Naive thymus-derived CD4-positive, alpha-beta T cell (primary cell): ENCODE measurements at places on chromosomes 16 and 17.
A peak's percentile ranks its signal among the peaks of the same experiment; 100 is the strongest.

- DNase-seq = peak; percentile 33
Measured at GRCh38 chr16:17448640-17449638, 21.8 kb downstream of the XYLT1 start.

DNA sequence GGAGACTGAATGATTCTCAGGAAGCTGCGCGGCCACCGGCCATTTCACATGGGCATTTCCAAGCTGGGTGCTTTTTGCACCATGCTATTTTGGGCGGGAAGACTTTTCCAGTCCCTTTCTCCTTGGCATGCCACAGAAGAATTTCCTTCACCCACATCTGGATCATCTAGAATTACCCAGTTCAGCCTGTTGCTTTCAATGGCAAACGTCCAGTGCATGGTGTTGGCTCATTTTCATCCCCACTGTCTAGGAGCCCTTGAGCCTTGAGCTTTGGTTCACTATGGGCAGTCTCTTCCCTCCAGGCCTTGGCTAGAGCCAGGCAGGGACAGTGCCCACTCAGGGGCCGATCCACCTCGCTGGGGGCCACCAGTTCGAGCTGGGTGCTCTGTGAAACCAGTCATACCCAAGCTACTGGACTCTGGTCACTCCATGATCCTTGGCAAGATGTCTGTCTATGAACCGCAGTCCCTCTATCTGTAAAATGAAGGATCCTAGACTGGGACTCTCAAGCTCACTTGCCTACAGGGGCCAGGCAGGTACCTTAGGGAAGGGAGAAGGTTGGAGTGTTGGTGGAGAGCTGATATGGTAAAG is 71.1 kb downstream of the CYLD start:
- no peak for DNase-seq

- DNase-seq = no peak
Measured at GRCh38 chr17:69547230-69547629, 132.7 kb downstream of the MAP2K6 start.

DNA sequence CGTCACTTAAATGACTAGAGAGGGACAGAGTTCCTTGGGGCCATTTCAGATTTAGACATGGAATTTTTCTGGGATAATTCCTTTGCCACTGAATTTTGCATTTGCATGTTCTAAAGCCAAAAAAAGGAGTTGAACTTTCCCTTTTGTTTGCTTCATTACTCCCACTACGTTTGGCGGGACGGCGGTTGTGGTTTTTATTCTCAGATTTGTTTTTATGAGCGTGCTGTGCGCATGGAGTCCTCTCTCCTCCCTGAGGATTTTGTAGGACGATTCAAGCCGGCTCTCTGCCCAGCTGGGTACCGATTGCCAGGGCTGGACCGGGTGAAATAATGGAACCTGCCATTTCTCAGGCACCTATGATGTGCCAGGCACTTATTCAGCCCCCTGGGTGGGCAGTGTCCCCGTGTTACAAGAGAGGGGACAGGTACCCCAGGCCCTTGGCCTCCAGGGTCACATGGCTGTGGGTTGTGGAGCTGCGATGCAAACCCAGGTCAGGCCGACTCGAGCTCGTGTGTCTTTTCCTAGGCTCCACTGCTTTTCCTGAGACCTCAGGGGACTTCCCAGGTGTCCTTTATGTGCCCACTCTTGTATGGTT is 18.8 kb downstream of the CMIP start:
- no peak for DNase-seq

- no peak for DNase-seq
Measured at GRCh38 chr17:60248618-60249289, 99.0 kb downstream of the CA4 start.

GRCh38 chr16:66712512-66712911 is 16.0 kb upstream of the CMTM4 start:
- no peak for DNase-seq

GRCh38 chr16:15907863-15908478 is 19.6 kb upstream of the CEP20 start:
- no peak for DNase-seq

DNA sequence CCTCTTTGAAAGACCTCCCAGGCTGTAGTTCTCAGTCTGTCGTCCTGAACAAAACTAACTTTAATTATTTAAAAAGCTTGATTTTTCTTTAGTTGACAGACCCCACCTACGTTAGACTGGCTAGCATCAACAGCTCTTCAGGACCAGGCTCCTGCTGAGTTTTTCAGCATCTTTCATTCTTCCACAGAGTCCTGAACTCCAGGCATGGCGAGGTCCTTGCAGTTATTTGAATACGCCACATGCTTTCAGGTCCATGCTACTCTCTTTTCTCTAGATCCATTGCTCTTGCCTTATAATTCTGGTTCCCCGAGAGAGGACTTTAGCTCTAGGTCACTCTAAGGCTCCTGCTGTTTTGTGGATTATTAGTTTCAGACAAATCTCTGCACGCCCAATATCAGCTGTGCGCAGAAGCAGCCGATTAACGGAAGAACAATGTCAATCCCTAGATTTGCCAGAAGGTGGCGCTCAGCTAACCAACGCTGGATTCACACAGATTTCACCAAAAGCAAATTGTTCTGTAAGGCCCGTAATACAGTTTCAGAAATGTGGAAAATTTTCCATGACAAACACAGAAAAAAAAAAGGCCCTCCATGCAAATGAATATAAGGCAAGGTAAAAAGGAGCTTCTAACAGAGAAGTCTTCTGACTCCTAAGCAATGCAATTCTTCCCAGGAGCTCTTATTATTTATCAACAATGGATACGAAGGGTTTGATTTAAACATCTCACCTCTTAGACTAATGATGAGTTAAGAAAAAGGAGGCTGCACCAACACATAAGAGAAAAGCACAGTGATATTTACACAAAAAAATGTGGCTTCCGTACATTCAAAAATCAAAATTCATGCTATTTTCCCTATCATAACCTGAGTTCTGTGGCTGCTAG is 33.5 kb upstream of the BCO1 start:
- no peak for DNase-seq

DNA sequence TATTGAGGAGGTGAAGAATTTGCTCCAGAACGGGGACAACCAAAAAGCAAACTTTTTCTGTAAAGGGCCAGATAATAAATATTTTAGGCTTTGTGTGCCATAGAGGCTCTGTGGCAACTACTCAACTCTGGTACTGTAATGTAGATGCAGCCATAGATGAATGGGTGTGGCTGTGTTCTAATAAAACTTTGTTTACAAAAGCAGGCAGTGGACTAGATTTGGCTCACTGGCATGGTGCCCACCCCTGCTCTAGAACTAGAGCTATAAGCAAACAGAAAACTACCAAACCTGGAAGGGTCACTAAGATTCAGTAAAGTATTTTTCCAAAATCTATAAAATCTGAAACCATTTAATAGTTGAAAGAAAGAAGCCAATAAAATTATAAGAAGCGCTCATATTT is 24.6 kb upstream of the SMURF2 start:
- DNase-seq = no peak

DNA sequence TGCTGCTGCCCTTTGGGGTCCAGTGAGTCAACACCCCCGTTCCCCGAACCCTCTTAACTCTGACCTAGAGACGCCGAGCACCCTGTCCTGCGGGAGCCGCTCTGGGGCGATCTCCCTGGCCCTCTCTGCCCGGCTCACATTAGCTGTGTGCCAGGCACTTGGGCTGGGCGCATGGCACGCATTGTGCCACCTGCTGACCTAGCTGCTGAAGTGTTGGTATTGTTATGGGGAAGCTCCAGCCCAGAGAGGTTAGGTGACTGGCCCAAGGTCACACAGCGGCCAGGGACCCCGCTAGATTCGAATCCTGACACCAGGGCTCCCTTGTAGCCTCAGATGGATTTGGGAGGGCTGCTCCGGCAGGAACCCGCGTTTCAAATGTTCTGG is 1.1 kb downstream of the HSD17B1 start:
- no peak for DNase-seq

DNA sequence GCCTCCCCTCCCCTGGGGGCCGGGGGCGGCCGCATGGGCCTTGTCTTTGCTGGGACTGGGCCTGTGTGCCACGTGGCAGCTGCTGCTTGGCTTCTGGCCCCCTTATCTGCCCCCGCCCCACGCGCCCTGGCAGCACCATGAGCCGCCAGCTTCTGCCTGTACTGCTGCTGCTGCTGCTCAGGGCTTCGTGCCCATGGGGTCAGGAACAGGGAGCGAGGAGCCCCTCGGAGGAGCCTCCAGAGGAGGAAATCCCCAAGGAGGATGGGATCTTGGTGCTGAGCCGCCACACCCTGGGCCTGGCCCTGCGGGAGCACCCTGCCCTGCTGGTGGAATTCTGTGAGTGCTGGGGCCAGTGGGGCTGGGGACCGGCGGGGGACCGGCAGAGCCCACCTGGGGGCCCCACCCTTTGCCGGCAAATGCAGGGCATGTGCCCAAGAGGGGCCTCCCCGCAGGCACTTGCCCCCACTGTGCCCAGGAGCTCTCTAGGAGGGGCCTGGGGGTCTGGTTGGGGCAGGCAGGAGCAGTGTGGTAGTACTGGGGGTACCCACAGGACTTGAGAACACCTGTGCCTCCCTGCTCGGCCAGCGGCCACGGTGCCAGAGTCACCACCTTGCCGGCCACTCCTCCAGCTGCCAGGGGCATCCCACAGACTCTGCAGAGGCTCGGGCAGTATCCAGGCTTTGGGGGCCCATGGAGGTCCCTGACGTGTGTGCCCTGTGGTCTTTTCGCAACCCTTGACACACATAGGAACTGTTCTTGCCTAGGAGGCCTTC is at the start of gene PDIA2:
Gene PDIA2 (plus strand): TSS at position 132 of the 773 bp plus-strand sequence. CDS start 6 bp downstream, at position 138.
- DNase-seq = no peak

DNA sequence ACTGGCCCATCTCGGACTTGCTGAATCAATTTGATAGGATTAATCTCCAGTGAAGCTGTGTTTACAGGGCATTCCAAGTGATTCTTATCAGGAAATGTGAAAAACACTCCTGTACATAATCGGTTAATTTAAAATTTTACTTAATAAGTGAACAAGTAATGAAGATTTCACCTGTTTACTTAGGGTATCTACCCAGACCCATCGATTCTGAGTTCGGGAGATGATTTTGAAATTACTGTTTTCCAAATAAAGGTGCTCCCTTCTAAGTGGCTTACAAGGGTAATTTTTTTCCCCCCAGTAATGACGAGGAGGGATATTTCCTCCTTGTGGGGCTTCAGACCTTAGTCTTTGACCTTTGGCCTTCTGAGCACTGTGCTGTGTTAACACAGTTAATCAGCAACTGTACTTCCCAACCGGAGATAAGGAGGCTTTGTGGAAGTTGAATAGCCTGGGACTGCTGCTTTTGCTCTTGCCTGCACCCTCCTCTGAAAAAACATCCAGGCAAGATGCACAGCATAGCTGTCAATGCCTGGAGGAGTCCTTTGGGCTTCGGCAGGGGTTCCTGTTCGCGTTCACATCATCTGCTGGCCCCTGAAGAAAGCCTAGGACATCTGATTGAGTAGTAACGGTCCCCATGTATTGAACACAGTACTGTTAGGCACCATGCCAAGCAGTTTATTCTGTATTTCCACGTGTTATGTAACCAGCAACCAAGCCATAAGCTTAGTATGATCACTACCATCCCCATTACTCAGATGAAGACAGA is 1.8 kb downstream of the FAHD1 start:
- DNase-seq = no peak
